ENCODE measurements at places on chromosomes 12 and 14.

- no peak for DNase-seq
These were observed 34.2 kb downstream of the KCNA1 start for GRCh38 chr12:4943938-4944284.

DNA sequence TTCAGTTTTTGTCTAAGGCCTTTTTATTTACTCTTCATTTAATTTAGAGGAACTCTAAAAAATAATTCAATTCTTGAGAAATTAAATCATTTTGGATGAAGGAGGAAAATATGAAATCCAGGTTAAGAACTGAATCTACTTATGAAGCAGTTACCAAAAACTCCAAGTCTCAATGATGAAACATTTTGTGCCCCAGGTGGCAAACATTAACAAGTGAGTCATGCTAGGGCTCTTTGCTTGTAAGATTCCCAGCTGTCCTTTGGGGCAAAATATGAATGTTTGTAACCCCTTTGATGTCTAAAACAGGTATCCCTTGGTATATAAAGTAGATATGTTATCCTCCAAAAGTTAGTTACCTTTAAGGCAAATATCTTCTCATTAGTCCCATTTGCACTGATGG, 202.4 kb downstream of the NEDD1 start:
- no peak for DNase-seq

DNA sequence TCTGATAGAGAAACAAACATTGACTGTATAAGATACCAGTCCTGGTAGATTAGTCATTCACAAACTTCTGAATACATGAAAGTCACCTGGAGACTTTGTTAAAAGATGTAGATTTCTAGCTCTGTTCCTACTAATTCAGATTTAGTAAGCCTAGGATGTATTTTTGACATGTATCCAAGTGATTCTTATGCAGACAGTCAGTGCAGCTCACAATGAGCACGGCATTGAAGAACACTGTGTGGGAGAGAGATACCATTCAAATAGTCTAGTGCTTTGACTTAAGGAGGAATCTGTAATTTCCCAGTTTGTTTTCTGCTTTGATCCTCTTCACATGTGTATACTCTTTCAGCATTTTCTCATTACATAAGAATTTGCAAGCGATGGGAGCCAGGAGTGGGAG, 68.7 kb upstream of the STXBP6 start:
- DNase-seq = no peak

DNA sequence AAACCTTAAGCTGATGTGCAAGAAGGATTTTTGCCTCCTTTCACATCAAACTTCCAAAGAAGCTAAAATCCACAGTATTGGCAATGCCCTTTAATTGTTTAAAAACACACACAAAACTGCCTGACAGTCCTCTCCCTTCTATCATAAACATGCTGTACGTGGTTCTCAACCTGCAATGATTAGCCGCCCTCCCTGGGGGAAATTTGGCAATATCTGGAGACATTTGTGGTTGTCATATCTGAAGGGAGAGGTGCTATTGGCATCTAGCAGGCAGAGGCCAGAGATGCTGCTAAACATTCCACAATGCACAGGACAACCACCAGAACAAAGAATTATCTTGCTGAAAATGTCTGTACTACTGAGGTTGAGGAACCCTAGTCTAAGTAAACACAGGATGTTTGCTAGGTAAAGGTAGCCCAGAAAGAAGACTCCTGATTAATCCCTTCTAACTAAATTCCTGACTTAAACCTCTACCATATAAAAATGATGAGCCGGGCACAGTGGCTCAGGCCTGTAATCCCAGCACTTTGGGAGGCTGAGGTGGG, 1.2 kb downstream of the ACOT6 start:
- no peak for DNase-seq

GRCh38 chr14:56059054-56059453, 59.2 kb upstream of the PELI2 start:
- no peak for DNase-seq

DNA sequence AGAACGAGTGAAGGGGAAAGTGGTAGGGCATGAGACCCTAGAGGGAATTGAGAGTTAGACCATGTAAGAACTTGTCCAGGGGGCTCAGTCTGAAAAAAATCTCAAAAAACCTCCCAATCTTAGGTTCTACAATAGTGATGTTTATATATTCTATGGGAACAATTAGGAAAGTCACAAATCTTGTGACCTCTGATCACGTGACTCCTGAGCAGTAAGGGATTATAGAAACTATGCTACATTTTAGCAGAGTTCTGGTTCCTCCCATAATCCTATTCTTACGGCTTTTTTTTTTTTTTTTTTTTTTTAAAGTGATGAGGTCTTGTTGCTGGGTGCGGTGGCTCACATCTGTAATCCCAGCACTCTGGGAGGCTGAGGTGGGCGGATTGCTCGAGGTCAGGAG, 5.8 kb downstream of the ADCK1 start:
- no peak for DNase-seq

All from T-helper 2 cell (primary cell).